ENCODE measurements at places on chromosomes 5 and 9. TPM values are rescaled to one million over a fixed set of nuclear protein-coding genes. Genes with fewer than 3 reads are reported as not detected.

- DNase-seq: no peak
Observed at GRCh38 chr5:60248901-60249300, 355.4 kb upstream of the PDE4D start.

DNA sequence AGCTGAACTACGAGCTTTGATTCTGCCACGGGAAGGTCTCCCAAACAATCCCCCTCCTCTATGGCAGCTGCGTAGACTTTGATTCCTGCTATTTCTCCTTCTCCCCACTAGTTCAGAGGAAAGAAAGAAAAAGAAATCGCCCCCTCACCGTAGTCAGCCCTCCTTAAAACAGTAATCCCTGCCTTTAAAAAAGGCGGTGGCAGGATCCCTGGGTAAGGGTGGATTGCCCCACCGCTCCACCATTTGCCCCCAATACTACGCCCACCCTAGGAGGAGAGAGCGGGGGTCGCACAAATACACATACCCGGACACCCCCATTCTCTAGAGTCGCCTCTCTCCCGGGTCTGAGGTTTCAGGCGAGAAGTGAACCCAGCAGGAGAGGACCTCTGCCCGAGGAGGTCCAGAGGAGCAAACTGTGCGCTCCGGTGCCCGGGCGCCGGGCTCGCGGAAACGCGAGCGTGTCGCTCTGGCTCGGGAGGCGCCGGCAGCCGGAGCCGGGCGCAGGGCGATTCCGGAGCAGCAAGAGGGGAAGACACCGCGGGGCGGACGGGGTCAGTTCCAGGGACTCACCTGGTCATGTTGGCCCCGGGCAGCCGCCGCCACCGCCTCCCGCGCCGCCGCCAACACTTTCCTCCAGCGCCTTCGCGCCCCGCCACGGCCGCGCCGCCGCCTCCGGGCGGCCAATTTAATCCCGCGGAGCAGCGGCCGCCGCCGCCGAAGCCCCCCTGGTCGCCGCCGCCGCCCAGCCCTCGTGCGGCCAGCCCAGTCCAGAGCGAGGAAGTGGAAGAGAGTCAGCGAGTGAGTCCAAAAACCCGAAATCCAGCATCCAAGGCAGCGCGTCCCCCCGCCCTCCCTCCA is 1057.7 kb upstream of the DMAC1 start:
- peak; percentile 22 for DNase-seq

GRCh38 chr5:113147101-113147508 is 170.5 kb downstream of the DCP2 start:
- no peak for DNase-seq

GRCh38 chr5:490116-491106 is 33.8 kb downstream of the SLC9A3 start:
- no peak for DNase-seq

- no peak for DNase-seq
Observed at GRCh38 chr9:123309611-123310010, 41.2 kb upstream of the STRBP start.

- no peak for DNase-seq
Observed at GRCh38 chr9:112489876-112490666, 3.4 kb downstream of the KIAA1958 start.

PAPPA gene
- 2.1 TPM for total RNA-seq
